ENCODE measurements at places on chromosomes 2 and 18.

DNA sequence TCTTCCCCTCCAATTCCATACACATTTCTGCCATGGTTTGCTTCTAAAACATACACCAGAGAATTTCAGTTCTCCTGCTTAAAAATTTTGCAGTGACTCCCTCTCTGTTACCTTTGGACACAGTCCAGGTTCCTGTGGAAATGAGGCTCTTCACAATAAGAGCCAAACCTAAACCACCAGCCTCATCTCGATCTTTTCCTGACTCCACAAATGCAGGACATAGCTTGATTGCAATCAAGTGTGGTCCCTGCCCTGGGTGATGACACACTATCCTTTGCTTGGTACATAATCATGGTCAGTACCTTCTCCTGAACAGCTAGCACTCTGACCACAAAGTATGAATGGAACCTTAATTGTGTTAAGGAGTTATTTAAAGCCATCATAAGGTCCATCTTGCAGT is 134.9 kb upstream of the CHAC2 start:
- no peak for DNase-seq

DNA sequence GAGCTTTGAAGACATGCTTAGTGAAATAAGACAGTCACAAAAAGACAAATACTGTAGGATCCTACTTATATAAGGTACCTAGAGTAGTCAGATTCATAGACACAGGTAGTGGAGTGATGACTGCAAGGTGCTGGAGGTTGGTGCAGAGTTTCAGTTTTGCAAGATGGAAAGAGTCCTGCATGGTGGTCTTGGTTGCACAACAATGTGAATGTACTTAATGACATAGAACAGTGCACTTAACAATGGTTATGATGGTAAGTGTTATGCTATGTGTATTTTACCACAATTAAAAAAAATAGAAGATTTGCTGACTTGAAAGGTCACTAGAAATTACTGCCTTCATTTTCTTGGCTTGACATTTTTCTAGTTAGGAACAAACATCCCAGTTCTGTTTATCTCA is 9.5 kb downstream of the CERS6 start:
- DNase-seq: no peak

DNA sequence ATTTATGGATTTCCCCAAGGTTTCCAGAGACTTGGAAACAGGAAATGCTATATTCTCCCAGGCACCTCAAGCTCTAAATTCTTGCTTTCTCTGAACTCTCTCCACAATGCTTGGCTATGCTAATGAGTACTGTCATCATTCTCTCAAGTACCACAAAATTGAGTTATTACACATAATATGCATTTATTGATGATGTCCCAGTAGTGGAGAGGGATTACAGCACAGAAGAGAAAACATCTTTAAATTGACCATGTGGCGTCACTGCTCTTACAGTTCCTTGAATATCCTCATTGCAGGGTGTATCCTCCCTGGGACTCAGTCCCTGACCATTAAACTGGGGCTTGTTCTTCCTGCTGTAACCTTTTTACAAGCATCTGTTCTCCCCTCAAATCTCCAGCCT is 681.1 kb upstream of the FANCL start:
- DNase-seq: no peak

DNA sequence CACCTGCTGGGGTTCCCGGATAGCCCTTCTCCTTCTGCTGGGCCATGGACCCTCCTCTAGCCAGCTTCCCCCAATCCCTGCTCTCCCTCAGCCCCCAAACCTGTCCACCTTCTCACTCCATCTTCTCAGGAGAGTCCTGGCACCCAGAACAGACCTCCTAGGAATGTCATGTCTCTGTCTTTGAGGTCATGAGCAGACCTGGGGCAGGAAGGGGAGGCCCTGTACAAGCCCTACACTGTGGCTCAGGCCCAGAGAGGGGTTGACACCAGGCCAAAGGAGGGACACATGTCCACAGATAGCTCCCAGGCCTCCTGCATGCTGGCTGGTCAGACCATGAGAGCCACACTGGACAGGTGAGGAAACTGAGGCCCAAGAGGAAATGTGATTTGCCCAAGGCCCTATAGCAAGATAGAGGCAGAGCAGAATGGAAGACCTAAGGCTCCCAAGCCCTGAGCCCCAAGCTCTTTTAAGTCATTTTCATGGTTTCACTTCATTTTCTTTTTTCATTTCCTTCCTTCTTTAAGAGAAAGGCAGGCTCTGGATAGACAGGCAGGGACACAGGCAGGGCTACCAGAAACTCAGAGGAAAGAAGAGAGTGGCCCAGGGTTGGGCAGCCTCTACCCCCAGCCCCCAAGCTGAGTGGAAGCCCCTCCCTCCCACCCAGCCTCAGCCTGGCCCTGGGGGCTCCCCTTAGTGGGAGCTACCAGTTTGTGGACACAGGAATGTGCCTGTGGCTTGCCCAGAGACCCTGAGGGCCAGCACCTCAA is 159.7 kb downstream of the SMAD7 start:
- no peak for DNase-seq

- DNase-seq: no peak
These were observed 248.5 kb downstream of the PRKCE start for GRCh38 chr2:45899926-45900325.

- DNase-seq: no peak
These were observed 389.9 kb downstream of the SOX11 start for GRCh38 chr2:6081955-6082624.

- no peak for DNase-seq
These were observed 68.9 kb downstream of the PTRHD1 start for GRCh38 chr2:24724111-24724775.

DNA sequence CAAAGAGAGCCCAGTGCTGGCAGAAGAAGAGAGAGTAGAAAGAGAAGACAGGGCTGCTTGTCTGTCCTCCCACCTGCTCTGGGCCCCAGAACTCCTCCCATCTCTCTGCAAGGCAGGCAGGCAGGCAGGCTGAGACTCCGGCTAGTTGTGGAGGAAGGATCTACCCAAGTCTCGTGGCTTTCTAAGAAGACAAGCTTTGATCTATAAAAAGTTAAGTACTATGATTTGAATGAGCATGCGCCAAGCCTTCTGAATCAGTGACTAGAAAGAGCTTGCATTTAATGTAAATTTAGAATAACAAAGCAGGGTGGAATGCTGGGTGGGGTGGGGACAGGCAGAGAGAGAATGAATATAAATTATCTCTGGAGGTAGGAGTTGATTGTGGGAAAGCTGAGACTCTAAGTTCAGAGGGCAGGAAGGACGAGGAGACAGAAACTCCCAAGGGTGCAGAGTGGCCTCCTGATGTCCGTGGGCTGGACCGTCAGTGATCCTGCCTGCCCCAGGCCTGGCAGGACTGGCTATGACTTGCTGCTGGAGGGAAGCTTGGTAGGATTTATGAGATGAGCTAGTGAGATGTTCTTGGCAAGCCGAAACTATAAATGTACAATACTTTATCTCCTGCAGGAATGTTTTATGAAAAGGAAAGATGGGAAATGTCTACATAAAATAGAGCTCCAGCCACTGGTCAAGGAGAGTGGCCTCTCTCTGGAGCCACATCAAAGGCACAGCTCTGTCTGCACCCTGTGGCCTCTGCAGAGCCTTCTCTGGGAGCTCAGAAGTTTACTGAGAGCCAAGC is 447.5 kb downstream of the TNS1 start:
- DNase-seq: no peak

- no peak for DNase-seq
These were observed at the start of gene FRZB for GRCh38 chr2:182866461-182867406. Gene FRZB (minus strand): TSS chr2:182866637. CDS start chr2:182866552, 85 bp downstream.

DNA sequence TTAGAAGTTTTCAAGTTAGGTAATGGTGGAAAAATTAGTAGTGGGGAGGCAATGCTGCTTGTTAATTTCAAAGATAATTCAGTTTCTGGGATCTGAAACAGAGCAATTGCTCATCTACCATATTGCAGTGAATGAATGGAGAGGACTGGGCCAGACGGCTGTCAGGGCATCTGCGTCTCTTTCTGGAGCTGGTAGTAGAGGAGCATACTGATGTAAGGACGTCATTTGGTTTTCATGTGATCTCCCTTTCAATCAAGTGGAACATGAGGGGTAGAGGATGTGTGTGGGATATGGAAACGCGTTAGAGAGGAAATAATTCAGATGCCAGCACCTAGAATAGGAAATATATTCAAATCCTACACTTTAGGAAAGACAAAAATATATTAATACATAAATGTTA is 490.3 kb downstream of the ADCYAP1 start:
- no peak for DNase-seq

DNA sequence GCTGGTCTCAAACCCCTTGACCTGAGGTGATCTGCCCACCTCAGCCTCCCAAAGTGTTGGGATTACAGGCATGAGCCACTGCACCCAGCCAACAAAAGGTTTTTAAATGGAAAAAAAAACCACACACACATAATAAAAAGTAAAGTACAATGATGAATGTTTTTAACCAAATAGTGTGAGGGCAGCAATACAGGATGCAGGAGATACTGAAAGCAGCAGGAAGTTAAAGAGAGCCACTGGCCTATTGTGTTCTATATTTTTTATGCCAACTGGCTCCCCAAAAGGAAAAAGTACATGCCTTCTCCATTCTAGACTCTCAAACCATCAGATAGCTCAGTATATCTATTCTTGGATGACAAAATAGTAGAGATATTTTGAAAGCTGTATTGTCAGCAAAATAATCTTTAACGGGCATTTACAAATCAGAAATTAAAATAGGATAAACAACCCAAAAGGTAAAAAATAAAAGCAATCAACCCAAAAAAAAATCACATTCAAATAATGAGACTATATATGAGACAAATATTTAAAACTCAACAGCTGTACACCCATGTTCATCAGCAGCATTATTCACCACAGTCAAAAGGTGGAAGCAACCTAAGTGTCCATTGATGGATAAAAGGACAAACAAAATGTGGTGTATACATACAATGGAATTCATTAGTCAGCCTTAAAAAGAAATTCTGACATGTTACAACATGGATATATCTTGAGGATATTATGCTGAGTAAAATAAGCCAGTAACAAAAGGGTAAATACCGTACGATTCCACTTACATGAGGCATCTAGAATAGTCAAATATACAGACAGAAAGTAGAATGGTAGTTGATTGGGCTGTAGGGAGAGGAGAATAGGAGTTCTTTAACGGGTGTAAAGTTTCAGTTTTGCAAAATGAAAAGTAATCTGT is 26.2 kb downstream of the GPATCH11 start:
- DNase-seq: no peak

DNA sequence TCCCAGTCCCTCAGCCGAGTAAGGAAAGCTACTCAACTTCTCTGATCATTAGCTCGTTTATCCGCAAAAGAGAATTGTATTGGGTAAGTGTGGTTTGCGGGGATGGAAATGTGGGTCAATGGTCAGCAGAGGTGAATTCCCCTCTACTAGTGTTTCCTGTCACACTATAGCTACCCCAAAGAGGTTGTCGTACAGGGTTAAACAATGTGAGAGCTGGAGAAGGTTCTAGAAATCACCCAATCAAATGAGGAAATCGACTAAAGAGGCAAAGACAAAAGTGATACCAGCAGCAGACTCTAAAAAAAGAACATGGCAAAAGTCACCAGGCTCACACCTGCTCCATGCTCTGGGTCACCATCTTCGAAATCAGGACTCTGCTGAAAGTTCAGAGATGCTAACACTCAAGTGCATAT is 144.7 kb upstream of the ITGA4 start:
- DNase-seq: no peak

- DNase-seq: no peak
These were observed 462.8 kb upstream of the ID2 start for GRCh38 chr2:8219096-8219495.

- no peak for DNase-seq
These were observed 218.3 kb upstream of the TMEM200C start for GRCh38 chr18:6113650-6114049.

DNA sequence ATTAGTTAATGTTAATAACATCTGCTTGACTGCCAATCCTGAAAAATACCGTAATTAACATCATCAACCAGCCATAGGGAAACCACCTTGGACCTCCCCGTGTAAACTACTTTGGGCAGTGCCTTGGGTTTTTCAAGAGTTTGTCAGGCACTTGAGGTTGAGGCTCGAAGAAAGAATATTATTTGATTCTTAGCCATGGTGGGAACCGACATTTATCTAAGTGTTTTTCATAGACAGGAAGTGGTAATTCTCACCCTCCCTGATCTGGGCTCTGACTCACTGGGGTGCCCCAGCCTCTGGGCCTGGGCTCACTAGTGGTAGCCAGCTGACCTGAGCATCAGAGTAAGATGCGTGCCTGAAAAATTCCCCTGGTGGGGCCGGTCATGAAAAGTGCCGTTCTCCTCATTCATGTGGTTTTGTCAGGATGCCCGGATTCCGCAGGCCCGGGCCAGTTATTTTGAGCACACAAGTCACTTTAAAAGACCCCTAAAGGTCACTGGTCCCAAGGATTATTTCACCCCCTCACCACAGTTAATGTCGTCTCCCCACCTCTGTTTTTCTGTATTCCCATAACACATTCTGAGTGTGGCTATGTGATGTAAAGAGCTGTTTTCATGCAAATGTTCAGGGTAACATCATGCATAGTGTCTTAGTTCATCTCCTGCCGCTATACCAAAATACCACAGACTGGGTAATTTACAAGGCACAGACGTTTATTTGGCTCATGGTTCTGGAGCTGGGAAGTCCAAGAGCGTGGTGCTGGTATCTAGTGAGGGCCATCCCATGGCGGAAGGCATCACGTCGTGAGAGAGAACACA is 21.6 kb upstream of the SPATA3 start:
- no peak for DNase-seq

DNA sequence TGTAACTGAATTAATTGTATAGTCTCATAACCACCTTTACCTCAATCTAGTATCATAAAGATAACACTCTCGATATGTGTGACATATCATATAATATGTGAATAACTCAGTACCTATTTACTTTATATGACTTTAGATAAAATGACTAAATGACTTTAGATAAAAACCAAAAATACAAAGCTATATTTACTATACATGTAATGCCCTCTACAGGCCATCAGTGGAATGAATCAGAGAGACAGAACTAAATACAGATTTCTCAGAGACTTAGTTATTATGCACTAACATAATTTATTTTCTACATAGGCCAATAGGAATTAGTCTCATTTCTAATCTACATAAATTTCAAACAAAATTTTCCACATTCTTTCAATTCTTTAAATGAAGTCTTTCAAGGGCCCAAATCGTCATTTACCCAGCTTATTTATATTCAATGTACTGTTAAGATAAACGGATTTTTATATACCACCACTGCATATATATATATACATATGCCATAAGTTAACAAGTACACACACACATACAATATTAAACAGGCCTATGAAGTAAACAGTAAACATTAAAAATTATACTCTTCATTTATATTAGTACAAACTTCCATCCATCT is 219.9 kb downstream of the EXOC6B start:
- no peak for DNase-seq

- DNase-seq: no peak
These were observed 73.1 kb downstream of the RTN4 start for GRCh38 chr2:54977149-54977548.
